ENCODE measurements at places on chromosomes 6 and 20.
A peak's percentile ranks its signal among the peaks of the same experiment; 100 is the strongest.

- DNase-seq, result no peak
These were observed 48.1 kb downstream of the FOXA2 start for GRCh38 chr20:22536141-22536828.

GRCh38 chr6:137206577-137206976 is 12.6 kb downstream of the IFNGR1 start:
- DNase-seq, result no peak

DNA sequence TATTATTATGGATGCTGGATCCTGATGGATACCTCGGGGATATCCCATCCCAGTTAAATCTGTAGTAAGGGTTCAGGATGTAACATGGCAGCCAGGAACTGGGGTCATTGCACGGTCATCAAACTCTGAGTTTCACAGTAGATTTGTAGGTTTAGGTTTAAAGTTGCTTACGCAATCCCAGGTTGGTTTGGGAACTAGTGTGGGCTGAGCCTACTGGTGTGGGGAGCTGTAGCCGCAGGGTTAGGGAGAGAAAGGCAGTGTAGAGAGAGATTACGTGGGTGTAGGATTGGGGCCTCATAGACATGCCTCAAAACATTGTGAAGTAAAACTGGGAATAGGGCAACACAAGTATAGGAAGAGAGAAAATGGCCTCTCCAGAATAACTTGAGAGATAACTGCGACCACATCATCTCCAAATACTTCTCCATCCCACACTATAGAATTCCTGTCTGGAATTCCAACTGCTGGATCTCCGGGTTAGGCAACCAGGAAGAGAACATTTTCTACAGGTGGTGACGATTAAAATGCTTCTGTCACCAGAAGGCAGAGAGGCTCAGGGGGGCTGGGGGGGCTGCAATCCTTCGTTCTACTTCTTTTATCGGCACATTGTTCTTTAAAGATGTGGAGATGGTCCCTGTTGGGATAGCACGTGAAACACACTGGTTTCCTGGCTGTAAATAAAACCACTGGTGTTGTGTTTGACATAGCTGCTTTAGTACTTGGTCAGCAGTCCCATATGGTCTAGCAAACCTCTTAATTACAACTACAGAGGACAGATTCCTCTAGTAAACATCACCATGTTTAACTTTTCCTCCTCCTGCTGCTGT is 44.9 kb upstream of the TMEM170B start:
- no peak for DNase-seq

GRCh38 chr20:63595416-63596127 is 21.5 kb upstream of the HELZ2 start:
- no peak for DNase-seq

GRCh38 chr6:160088069-160088783 is 33.4 kb upstream of the SLC22A1 start:
- DNase-seq, result peak; percentile 24

GRCh38 chr6:78910010-78910409 is 42.7 kb downstream of the IRAK1BP1 start:
- DNase-seq, result no peak

DNA sequence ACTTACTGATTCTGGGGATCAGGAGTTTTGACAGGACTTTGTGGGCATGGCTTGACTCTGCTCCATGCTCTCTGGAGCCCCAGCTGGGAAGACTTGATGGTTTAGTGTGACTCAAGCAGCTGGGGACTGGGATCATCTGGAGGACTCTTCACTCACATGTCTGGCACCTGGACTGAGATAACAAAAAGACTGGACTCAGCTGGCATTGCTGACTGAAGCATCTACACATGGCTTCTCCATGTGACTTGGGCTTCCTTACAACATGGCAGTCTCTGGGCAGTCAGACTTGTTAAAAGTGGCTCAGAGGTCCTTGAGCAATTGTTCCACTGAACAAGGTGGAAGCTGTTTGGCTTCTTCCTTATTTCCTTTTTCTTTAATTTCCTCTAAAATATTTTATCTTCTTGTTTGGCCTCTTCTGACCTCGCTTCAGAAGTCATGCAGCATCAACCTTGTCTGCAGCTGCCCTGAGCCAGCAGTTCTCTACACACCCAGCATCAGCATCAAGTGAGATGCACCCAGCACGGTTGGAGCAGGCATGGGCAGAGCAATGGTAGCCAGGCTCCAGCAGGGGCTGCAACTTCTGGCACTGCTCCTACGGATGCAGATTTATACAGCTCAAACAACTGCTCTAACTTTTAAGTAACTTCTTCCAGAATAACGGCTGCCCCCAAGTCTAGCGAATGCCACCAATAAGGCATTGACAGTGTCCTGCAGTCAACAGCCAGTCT is 5.6 kb upstream of the HM13 start:
- no peak for DNase-seq

GRCh38 chr20:24501764-24502556 is 32.5 kb downstream of the SYNDIG1 start:
- no peak for DNase-seq

DNA sequence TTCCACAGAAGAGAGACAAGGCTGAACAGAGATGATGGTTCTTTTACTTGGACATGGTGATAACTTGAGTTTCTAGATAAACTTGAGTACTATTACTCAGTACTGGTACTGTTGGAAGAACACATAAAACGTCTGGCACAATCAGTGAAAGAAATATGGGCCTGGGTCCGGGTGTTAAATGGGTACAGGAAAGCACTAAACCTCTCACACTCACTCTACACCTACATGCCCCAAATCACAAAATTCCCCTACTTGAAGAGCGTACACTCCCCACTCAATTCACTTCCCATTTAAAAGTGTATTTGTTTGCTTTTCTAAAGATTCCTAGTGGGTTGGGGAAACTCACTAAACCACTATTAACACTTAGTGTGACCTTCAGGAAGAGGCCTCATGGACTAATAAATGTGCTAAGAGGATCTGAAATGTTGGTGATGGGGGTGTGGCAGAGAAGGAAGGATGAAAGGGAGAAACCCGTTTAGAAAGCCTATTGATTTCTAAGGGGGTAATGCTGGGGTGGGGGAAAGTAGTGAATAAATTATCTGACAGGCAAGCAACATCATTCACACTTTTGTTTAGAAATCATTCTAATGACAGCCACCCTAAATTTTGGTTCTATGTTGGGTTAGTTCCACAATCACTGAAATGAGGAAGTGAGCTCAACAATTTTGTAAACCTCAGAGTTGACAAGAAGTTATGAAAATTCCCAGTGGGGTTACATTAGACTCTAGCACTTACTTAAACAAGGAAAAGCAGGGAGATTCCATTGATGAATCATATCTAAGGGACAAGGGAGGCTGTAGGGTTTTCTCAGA is 222.6 kb upstream of the MARCKS start:
- DNase-seq, result no peak

DNA sequence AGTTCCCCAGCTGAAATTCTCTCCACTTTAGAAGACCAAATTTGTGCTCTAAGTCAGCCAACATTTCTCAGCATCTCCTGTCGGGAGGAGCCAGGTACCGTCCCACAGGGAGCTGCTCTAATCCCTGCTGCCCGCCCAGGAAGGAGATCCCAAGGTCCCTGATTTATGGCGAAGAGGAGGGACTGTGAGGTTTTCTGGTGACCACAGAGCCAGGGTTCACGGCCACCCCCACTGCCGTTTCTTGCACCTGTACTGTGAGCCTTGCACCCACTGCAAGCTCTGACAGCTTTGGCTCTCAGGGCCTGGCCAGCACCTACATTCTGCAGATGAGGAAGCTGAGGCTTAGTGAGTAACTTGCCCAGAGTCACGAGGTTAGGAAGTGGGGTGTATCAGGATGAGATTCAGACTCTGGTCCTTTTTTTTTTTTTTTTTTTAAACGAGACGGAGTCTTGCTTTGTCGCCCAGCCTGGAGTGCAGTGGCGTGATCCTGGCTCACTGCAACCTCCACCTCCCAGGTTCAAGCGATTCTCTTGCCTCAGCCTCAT is 34.9 kb downstream of the FOXC1 start:
- no peak for DNase-seq

- no peak for DNase-seq
These were observed 40.2 kb upstream of the CD83 start for GRCh38 chr6:14077193-14077867.

GRCh38 chr6:15023448-15023847 is 222.4 kb upstream of the JARID2 start:
- DNase-seq, result no peak

GRCh38 chr6:34633785-34634184 is 62.8 kb downstream of the ILRUN start:
- no peak for DNase-seq

DNA sequence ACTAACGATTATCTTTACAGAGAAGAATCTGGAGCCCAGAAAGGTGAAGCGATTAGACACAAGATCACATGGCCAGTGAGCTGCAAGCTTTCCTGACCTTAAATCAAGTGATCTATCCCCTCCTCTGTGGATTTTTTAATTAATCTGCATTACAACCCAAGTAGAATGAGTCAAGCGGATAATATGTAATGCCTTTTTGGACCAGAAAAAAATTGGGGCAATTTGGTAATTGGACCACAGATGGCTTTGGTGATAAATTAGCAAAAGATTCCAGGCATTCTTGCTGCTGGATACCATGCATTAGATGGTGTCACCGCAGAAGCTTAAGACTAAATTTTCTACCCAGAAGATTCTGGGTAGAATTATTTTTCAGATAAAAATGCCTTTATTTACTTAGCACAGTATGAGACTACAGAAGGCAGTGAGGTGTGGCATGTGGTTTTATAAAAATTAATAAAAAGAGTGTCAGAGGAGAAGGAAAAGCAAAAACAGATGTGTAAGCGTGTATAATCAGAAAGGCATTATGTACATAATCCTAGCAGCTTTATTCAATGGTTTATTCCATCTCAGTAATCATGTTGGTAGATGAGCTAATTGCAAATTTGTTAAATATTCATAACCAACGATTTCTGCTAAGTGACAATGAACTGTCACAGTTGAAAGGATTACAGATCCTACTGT is 53.9 kb upstream of the PCSK2 start:
- no peak for DNase-seq

- no peak for DNase-seq
These were observed 10.0 kb downstream of the TMEM74B start for GRCh38 chr20:1174787-1175186.

GRCh38 chr6:167119670-167120582 is 3.0 kb upstream of the CCR6 start:
- DNase-seq, result no peak

- no peak for DNase-seq
These were observed 47.9 kb upstream of the CITED2 start for GRCh38 chr6:139422105-139423036.

- DNase-seq, result no peak
These were observed 19.3 kb upstream of the EFCAB8 start for GRCh38 chr20:32839227-32839981.

DNA sequence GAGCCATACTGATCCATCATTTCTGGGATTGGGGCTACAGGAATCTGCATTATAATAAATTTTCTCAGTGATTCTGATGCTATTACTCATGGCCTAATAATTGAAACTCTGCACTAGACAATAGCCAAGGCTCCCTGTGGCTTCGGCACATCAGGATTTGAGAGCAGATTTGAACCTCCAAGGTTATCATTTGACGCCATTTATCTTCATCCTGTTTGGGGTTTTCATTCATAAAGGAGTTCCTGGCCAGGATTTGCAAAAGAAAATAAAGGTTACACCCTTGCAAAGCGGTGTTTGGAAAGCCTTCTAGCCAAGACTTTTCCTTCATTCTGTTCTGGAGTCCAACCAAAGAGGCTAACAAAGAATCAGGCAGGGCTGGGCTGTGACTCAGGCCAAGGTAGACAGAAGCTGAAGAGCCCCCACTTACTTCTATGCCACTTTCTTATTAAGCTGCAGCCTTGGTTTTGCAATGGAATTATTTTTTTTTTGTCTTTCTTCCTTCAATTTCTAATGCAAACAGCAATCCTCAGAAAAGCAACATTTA is 330.1 kb downstream of the DHX35 start:
- no peak for DNase-seq

GRCh38 chr20:45320948-45321595 is 13.0 kb upstream of the MATN4 start:
- no peak for DNase-seq

DNA sequence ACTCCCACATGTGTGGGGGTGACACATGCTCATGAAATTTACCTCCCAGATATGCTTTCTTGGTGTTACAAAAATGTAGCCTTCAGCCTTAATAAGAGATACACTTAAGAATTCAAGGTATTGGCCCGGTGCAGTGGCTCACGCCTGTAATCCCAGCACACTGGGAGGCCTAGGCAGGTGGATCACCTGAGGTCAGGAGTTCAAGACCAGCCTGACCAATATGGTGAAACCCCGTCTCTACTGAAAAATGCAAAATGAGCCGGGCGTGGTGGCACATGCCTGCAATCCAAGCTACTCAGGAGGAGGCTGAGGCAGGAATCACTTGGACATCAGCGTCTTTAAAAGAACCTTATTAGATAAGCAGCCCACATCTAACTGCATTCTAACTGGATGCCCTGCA is 614.3 kb upstream of the CDH4 start:
- DNase-seq, result no peak

DNA sequence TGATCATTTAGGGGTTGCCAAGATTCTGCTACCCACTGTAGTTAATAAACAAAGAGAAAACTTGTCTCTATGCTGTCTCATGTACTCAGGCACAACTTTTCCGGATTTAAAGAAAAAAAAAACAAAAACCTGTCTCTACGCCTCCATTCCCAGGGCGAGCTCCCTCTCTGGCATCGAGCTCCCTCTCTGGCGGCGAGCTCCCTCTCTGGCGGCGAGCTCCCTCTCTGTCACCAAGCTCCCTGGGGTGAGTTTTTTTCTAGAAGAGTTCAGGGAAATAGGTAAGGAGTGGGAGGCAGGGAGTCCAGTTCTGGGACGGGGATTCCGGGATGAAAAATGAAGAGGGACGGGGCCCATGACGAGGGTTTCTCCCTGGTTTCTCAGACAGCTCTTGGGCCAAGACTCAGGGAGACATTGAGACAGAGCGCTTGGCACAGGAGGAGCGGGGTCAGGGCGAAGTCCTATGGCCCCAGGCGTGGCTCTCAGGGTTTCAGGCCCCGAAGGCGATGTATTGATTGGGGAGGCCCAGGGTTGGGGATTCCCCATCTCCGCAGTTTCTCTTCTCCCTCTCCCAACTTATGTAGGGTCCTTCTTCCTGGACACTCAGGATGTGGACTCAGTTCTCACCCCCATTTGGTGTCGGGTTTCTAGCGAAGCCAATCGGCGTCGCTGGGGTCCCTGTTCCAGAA is 16.5 kb upstream of the HLA-A start:
- DNase-seq, result no peak

GRCh38 chr20:19928328-19929011 is 88.7 kb upstream of the NAA20 start:
- DNase-seq, result no peak

GRCh38 chr6:14676064-14676463 is 558.5 kb downstream of the CD83 start:
- no peak for DNase-seq
